ENCODE measurements at places on chromosomes 5 and 9. TPM values are rescaled to one million over a fixed set of nuclear protein-coding genes. Genes with fewer than 3 reads are reported as not detected.

The OBP2B gene
- not detected for polyA plus RNA-seq

The INSYN2B gene
- 0.05 TPM for polyA plus RNA-seq

The FAM174A gene
- 50.2 TPM for polyA plus RNA-seq

The UAP1L1 gene
- polyA plus RNA-seq = 11.5 TPM

The PDLIM4 gene
- polyA plus RNA-seq = 114 TPM

The IFNA13 gene
- polyA plus RNA-seq = not detected

The SLC4A9 gene
- 0.06 TPM for polyA plus RNA-seq

The SCGB3A2 gene
- polyA plus RNA-seq = not detected

The KIAA0825 gene
- 0.79 TPM for polyA plus RNA-seq

The ANKRD31 gene
- polyA plus RNA-seq = 0.05 TPM

The SLC25A2 gene
- polyA plus RNA-seq = not detected

The PCDHA12 gene
- polyA plus RNA-seq = 0.03 TPM

The PCDHB5 gene
- 9.0 TPM for polyA plus RNA-seq

The HAVCR2 gene
- polyA plus RNA-seq = 3.8 TPM

The TEX48 gene
- polyA plus RNA-seq = not detected

The PCDHB3 gene
- polyA plus RNA-seq = 1.3 TPM

The CAST gene
- 152 TPM for polyA plus RNA-seq

The STK32A gene
- 1.3 TPM for polyA plus RNA-seq

The C9orf57 gene
- not detected for polyA plus RNA-seq

The SPINK13 gene
- polyA plus RNA-seq = not detected

The CMYA5 gene
- 4.3 TPM for polyA plus RNA-seq

The COL15A1 gene
- polyA plus RNA-seq = 42.0 TPM

The FOXD4L3 gene
- not detected for polyA plus RNA-seq

The NDUFA8 gene
- 107 TPM for polyA plus RNA-seq

The PRDM9 gene
- polyA plus RNA-seq = not detected

The CCNI2 gene
- polyA plus RNA-seq = 1.4 TPM

The DMGDH gene
- 1.4 TPM for polyA plus RNA-seq

The EQTN gene
- polyA plus RNA-seq = 0.13 TPM

The KLHL3 gene
- polyA plus RNA-seq = 3.1 TPM

The JAKMIP2 gene
- 0.49 TPM for polyA plus RNA-seq

The LCNL1 gene
- 0.30 TPM for polyA plus RNA-seq

The PALM2AKAP2 gene
- polyA plus RNA-seq = 1.3 TPM

The AHRR gene
- polyA plus RNA-seq = 6.5 TPM

The CCDC183 gene
- polyA plus RNA-seq = 0.85 TPM

The TAL2 gene
- polyA plus RNA-seq = not detected

The QRFP gene
- polyA plus RNA-seq = 0.15 TPM

The RLN1 gene
- polyA plus RNA-seq = not detected

The ZNF483 gene
- 0.94 TPM for polyA plus RNA-seq

The ZNF782 gene
- polyA plus RNA-seq = 2.4 TPM

The SKP1 gene
- polyA plus RNA-seq = 745 TPM

The ARRDC3 gene
- 24.4 TPM for polyA plus RNA-seq

The SLC46A2 gene
- polyA plus RNA-seq = 1.4 TPM

The RELL2 gene
- 3.0 TPM for polyA plus RNA-seq

The CDH6 gene
- polyA plus RNA-seq = 3.9 TPM

The MAMDC4 gene
- polyA plus RNA-seq = 3.8 TPM

The C5orf34 gene
- polyA plus RNA-seq = 3.9 TPM

The ISL1 gene
- polyA plus RNA-seq = 0.46 TPM

The RANBP17 gene
- polyA plus RNA-seq = 2.4 TPM

The DDX4 gene
- not detected for polyA plus RNA-seq

The CBY3 gene
- 0.11 TPM for polyA plus RNA-seq

The IL7R gene
- 6.7 TPM for polyA plus RNA-seq

The FAXDC2 gene
- 47.8 TPM for polyA plus RNA-seq

The RAD23B gene
- polyA plus RNA-seq = 66.4 TPM

All from urinary bladder (tissue), 4 donors.